ENCODE measurements at places on chromosomes 12 and 14.

- no peak for DNase-seq
These were observed 36.4 kb upstream of the PRIMA1 start for GRCh38 chr14:93824518-93825234.

- DNase-seq: no peak
These were observed 3.1 kb upstream of the SLCO1B3 start for GRCh38 chr12:20807192-20808080.

DNA sequence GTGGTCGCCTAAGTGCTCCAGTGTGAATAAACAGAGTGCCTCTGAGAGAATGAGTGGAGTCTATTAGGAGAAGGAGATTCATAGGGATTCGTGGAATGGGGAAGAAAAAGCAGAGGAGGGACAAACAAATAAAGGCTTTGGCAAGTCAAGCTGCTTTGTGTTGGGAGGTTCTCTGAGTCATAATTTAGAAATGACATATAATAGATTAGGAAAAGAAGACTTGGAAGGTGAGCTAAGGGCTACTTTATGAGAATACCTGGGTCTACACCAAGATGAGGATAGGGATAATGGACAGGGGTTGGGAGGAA is 6.4 kb upstream of the NTN4 start:
- no peak for DNase-seq

GRCh38 chr12:110171186-110171538 is 47.0 kb downstream of the IFT81 start:
- no peak for DNase-seq

GRCh38 chr12:123512838-123513665 is 20.5 kb downstream of the RILPL1 start:
- DNase-seq: no peak

DNA sequence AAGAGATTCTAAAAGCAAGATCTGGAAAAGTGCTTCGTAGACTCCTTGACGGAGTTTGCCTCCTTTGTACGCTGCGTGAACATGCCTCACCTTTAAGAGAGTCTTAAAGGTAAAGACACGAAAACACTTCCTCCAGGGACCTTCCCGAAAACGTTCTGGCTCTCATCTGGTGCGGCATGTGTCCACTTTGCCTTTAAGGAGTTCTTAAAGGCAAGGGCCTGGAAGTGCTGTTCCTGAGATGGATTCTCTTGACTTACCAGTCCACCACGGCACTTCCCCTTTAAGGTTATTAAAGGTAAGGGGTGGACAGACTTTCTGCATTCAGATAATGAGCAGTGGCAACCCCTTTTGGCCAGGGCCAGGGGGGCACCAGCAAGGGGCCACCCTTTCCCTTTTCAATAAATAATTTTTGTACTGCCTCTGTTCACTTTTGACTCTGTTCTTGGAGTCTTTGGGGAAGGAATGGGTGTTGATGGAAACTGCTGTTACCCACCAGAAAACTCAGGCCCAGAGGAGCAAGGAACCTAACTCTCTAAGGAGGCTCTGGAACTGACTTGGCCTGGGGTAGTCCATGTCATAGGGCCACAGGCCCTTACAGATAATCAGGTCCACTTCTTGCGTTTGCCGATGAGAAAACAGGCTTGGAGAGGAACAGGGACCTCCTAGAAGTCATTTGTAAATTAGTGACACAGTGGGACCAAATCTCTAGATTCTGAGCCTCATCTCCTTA is 4.4 kb downstream of the REM2 start:
- no peak for DNase-seq

- no peak for DNase-seq
These were observed 96.2 kb downstream of the SEC23A start for GRCh38 chr14:39006721-39007410.

DNA sequence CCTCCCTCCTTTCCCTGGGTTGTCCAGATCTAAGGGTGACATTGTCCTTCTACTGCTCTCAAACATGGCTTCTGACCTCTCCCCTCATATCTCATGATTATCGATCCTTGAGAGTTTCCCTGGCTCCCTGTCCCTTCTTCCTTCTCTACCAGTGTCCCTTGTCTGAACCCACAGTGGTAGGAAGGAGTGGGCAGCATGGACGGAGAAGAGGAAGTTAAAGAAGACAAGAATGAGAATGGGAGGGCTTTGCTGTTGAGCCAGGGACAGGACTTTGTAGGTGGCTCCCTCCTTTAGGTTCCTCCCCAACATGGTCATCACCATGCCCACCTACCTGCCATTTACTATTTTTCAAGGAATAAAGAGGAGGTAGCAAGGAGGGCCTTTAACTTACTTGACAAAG is 166.7 kb downstream of the TMEM117 start:
- DNase-seq: no peak

- no peak for DNase-seq
These were observed at the start of gene LRFN5 for GRCh38 chr14:41606532-41607303. TSS of gene LRFN5 (plus strand) at chr14:41606876.

DNA sequence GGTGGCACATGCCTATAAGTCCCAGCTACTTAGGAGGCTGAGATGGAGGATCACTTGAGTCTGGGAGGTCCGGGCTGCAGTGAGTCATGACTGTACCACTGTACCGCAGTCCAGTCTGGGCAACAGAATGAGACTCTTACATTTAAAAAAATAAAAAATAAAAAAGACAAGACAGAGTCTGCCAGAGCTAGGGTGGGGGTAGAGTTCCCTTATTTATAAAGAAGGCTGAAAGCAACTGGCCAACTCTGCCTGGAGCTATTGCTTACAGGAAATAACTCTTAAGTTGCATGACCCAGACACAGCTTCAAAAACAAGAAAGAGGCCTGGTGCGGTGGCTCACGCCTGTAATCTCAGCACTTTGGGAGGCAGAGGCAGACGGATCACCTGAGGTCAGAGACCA is 31.5 kb downstream of the NUMB start:
- DNase-seq: no peak

DNA sequence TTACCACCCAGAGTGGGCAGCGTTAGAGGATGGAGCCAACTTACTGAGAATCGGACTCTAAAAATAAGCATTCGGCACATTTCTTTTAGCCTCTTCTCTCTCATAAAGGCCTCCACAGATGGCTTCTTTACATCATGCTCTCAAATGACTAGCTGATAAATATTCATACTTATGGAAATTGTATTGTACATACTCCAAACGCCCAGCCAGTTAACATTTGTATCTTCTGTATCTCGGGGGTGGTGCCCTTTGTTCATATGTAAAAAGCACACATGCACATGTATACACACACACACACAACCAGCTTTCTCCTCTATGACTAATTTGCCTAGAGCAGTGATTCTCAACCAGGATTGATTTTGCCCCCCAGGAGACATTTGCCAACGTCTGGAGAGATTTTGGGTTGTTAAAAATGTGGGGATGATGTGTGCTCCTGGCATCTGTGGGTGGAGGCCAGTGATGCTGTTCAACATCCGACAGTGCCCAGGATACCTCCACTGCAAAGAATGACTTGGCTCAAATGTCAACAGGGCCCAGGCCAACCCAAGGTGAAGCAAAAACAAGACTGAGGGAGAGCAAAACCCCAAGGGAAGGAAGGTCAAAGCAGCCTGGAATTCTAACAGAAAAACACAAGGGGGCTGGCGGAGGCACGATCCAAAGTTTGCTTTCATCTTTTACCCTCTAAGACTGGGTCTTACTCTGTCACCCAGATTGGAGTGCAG is 15.2 kb upstream of the CDK2AP1 start:
- DNase-seq: no peak

- no peak for DNase-seq
These were observed 55.3 kb downstream of the DICER1 start for GRCh38 chr14:95101736-95102679.

GRCh38 chr14:50067723-50068495 is 48.5 kb downstream of the VCPKMT start:
- no peak for DNase-seq

Measured in fibroblast of skin of left quadriceps (primary cell).